ENCODE measurements at places on chromosomes 1 and 21.

- DNase-seq: no peak
These were observed 15.2 kb upstream of the TRIM45 start for GRCh38 chr1:117136749-117137148.

DNA sequence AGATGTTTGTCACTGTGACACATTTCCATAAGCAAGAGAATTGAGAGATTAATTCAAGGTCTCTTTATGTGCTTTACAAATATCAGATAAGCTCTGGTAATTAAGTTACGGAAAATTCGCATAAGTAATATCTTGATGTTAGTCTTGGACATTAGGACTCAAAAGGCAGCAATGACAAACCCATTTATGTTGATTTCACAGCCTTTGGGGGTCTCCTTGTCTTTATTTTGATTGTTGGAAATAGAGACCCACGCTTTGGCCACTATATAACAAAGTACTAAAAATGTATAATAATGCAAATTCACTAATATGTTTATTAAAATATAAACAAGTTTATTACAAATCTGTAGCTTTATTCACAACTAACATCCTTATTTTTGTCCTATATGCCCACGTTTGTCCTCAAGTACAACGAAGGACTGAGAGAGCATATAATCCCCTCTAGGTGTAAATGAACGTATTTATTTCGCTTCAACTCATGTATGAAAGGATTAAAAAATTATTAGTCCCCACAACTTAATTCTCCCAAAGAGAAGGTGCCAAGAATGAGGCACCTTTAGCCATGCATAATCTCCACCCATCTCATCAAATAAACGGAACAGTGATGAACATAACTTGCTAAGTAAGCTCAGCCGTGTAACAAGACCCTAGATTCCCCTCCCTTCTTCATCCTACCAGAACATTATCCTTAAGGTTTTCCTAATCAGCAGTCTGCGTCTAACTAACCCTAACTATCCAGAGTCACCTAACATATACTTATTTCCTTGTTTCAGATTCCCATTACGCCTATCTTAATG is 1.6 kb upstream of the LAMC1 start:
- no peak for DNase-seq

DNA sequence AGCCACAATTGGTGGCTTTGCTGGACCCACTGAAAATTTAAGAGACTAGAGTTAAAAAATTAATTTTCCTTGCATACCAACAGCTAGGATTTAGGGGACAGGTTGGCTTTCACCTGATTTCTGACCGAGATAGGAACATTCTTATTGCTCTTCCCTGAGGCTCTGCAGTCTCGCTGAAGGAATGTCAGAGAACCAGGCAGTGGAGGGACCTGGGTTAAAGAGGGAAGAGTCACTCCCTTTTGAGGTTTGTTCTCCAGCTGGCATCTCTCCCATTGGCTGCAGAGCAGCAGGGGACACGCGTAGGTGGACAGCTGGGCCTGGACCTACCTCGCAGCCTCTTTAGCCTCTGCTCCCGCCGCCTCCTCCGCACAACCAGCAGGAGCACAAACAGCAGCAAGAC is 207.5 kb downstream of the PCP4 start:
- DNase-seq: no peak

- DNase-seq: no peak
These were observed 162.4 kb downstream of the PLPPR5 start for GRCh38 chr1:98842241-98842640.

GRCh38 chr1:56439610-56440264 is 139.6 kb downstream of the PLPP3 start:
- no peak for DNase-seq

DNA sequence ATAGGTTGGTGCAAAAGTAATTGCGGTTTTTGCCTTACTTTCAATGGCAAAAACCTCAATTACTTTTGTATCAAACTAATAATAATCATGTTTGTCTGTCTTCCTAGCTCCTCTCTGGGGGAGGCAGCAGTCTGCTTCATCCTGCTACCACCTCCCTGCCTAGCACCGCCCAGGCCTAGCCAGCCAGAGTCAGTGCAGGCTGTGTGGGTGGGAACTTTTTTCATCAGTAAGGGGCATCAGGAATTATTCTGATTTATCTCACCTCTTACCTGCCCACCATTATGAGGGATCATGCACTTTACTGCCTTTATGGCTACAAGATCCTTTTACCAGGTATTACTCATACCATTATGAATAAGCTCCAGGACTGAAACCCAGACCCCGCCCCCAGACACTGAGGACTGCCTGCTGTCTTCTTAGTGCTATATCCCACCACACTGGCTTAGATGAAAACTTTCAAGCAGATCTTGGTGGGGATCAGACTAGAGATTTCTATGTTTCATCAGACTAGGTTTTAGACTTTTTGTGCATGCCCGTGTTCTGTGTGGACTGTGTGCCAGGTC is 116.4 kb downstream of the PBX1 start:
- DNase-seq: no peak

DNA sequence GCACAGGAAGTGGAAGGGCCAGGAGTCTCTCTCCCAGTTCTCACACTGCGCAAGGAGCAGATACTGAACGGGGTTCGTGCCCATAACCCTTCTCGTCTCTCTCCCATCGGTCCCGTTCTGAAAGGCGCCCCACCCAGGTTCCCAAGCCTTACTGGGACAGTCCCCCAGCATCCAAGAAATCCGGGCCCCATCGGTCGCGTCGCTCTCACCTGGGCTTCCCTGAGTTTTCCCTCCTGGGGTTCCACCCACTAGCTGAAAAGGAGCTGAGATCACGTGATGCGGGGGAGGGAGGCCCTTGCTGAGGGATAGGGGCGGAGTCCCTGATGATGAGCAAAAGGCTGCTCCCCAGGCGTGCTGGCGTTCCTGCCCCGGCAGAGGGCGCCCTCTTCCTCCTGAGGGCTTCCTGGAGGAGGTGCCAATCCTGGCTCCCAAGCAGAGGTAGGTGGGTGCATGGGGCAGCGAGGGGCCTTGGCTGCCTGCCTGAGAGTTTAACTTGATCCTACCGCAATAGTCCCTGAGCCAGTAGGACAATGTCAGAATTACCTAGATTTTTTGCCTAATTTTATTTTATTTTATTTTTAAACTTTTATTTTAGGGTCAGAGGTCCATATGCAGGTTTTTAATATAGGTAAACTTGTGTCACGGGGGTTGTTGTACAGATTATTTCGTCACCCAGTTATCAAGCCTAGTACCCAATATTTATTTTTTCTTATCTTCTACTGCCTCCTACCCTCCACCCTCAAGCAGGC is at the start of gene SPOCD1:
SPOCD1 (minus strand) TSS at position 271 of the 749 bp plus-strand sequence. CDS start 689 bp downstream, outside the sequence.
- DNase-seq: peak; percentile 92

GRCh38 chr1:5532811-5533210 is 459.4 kb downstream of the NPHP4 start:
- peak; percentile 15 for DNase-seq

DNA sequence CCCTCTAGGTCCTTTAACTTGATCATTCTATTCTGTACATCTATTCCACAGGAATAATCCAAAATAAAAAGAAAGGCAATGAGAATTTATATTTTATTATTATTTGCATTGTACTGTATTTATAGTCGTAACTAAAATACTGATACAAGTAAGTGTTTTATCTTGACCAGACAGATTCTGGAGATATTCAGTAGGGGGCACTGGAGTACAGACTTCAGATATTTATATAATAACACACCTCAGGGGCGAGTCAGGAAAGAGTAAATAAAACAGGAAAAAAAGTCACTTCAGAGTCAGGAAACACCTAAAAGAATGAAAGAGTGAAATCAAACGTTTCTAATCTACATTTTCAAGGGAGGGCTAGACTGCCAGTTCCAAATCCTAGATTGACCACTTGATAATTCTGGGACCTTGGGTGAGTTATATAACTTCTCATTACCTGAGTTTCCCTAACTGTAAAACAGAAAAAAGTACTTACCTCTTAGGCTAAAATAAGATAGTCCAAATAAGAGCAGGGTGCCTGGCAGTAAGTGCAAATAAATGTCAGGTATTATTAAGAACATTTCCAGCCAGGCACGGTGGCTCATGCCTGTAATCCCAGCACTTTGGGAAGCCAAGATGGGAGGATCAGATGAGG is 31.1 kb upstream of the MTF1 start:
- DNase-seq: no peak

GRCh38 chr1:178746345-178746744 is 21.3 kb downstream of the RALGPS2 start:
- DNase-seq: no peak

DNA sequence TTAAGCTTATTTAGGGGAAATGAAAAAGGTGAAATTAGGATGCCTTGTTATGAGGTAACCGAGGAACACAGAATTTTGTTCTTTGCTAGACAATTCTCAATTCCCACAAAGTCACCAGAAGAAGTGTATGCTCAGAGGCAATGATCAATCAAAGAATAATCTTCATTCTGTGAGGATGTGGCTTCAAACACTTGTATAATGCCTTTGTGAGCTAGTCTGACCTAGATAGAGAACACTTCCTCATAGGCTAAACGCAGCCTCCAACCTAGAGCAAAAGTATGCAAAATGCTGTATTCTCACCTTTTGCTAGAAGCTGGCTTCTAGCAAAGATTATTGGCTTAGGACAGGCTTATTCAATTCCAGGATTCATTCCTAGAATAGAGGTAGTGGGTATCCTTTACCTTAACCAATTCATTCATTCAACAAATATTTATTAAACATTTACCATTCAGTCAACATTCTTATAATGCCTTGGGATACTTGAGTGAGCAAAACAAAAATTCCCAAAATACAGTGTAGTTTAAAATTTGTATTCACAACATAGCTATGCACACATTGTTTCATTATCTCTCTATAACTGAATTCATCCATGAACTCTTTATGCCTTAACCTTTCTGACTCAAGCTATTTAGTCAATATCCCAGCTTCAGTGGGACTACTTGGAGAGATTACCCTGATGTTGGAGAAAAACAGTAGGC is 530.2 kb downstream of the PTPRC start:
- DNase-seq: no peak

- no peak for DNase-seq
These were observed 83.7 kb upstream of the GCLM start for GRCh38 chr1:93992954-93993353.

- DNase-seq: no peak
These were observed 106.9 kb upstream of the F3 start for GRCh38 chr1:94648225-94649007.

- DNase-seq: no peak
These were observed 610.0 kb downstream of the PLPP3 start for GRCh38 chr1:55969322-55969721.

- DNase-seq: no peak
These were observed 136.0 kb downstream of the PLXNA2 start for GRCh38 chr1:208108213-208108608.

DNA sequence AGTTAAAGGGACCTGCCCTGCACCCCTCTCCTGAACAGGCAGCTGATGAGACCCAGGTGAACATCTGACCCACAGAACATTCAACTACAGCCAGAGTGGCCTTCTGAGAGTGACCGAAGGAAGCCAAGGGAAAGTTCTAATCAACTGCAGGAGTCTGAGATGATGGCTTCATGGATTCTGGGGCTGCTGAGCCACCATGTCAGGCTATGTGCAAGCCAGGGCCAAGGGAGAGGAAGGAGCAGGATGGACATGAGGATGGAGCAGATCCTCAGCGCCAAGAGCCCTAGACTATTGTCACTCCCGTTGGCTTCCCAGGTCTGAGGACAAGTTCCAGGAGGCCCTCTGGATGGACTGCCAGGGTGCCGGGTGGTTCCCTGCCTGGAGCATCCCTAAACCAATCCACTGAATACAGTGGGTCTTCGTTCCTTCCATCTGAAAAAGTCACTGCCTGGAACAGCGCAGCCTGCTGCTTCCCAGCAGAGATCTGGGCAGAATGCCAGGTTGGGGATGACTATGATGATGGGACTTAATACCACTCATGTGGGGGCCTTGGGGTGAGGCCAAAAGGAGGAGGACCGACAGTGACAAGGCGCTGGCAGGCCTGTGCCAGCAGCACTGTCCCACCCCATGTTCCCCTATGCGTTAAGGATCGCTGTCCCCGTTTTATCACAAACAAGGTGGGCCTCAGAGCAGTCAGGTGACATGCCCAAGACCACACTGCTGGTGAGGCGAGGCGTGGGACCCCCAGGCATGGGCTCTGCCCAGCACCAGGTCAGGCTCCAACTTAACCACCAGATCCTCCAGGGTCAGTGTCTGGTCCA is 19.8 kb downstream of the SPOCD1 start:
- no peak for DNase-seq

DNA sequence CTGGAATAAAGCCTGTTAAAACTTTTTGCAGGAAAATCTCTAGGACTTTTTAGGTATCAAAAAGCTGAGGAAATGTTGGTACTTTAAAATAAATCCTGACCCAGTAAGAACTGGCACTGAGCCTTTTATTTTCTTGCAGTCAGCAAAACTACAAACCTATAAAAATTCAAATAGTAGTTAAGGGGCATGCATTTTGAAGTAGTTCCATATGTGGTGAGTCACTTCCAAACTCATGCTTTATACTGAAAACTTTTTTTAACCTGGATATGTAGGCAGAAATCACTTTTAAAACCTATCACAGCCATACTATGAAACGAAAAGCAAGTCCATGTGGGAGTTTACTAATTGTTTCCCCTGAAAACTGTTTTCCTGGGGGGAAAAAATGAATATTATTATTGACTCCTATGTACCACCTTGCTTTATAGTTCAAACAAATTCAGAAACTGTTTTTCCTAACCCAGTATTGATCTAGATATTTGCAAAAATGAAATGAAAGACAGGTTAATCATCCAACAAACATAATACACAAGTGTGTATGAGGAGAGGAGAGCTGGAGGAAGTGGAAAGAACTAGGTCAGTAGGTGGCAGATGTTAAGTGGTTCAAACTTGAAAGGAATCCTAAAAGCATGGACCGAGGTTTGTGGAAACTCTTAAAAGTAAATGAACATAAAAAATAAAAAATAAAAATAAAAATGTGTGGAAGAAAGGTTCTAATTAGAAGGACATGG is 30.5 kb downstream of the NRIP1 start:
- no peak for DNase-seq

DNA sequence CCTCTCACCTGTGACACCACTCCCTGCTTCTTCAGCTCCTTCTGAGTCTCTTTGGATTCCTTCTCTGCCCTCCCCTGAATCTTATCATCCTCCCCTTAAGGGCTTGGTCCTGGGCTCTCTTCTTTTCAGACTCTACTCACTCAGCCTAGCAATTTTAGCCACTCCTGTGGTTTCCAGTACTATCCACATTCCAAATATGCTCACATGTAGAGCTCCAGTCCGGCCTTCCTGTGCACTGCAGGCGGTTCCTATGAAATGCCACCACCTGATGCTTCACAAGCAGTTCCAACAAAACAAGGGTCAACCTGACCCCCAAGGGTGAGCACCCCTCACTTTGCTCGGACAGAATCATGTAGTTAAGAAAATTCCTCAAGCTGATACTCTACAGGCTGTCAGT is 35.9 kb downstream of the MAB21L3 start:
- DNase-seq: no peak

GRCh38 chr1:180282401-180283044 is 52.5 kb downstream of the LHX4 start:
- DNase-seq: no peak

GRCh38 chr1:162028726-162029125 is 5.1 kb upstream of the OLFML2B start:
- DNase-seq: no peak

All from stimulated activated effector memory CD8-positive, alpha-beta T cell treated with anti-CD3 and anti-CD28 coated beads, Interleukin-12 subunit alpha, Interleukin-12 subunit beta, amount 100 ng/mL, for 72 hours (primary cell).